ENCODE measurements at places on chromosomes 1 and 21.

GRCh38 chr21:31895077-31895835 lies 22.4 kb downstream of the HUNK start:
- no peaks in the 10 kb centered on the region for H3K27me3 ChIP-seq
- H3K4me1 ChIP-seq = no peaks in the 10 kb centered on the region
- no peak overlapping the region for H3K4me3 ChIP-seq
- no peak overlapping the region for H3K27ac ChIP-seq
- no peaks in the 10 kb centered on the region for H3K36me3 ChIP-seq
- DNase-seq = no peak

- H3K27me3 ChIP-seq = no peaks in the 10 kb centered on the region
- no peaks in the 10 kb centered on the region for H3K4me1 ChIP-seq
- H3K36me3 ChIP-seq = no peaks in the 10 kb centered on the region
- H3K27ac ChIP-seq = no peak overlapping the region
Observed at GRCh38 chr1:50829014-50829958, 130.8 kb downstream of the FAF1 start.

DNA sequence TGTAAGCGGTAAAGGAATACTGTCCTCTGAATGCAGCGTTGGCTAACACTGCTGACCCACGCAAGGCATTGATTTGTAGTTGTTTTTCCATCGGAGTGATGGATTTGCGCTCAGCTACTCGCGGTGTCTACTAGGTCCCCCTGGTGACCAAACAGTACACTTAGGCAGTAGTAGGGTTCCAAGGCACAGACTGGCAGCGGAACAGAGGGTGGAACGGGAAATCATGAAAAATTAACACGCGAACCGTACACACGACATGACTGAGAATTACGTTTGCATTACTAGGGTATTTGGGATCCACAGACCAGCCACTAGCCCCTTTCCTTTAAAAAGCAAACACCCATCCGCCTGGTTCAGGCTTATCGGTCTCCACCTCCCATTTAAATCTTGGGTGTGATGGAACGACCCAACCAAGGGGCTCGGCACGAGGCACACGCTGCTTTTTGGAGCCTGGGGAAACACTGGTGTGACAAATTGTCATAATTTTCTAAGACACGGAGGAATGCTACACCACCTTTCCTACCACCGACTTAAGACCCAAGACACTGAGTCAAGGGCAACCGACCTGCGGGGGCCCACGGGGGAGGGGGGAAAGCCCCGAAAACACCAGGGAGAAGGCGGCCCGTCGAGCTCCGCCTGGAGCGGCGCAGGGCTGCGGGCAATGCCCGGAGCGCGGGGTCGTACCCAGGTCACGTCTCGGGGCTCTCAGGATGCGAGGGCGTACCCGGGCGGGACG lies 699 bp downstream of the DIPK1A start:
- H3K36me3 ChIP-seq = no peaks in the 10 kb centered on the region
- H3K27me3 ChIP-seq = no peaks in the 10 kb centered on the region
- H3K4me1 ChIP-seq = peaks cover 55% of the 10 kb centered on the region

- no peak for DNase-seq
- H3K27me3 ChIP-seq = no peaks in the 10 kb centered on the region
- H3K27ac ChIP-seq = no peak overlapping the region
- H3K4me1 ChIP-seq = no peaks in the 10 kb centered on the region
- no peaks in the 10 kb centered on the region for H3K36me3 ChIP-seq
Observed at GRCh38 chr1:220421508-220421907, 106.4 kb upstream of the MARK1 start.

- no peaks in the 10 kb centered on the region for H3K36me3 ChIP-seq
- H3K4me1 ChIP-seq = peaks cover 8% of the 10 kb centered on the region
- no peaks in the 10 kb centered on the region for H3K27me3 ChIP-seq
- H3K27ac ChIP-seq = no peak overlapping the region
Observed at GRCh38 chr1:234780112-234780511, 170.1 kb upstream of the IRF2BP2 start.
